ENCODE measurements at places on chromosomes 5 and 9. TPM values are rescaled to one million over a fixed set of nuclear protein-coding genes. Genes with fewer than 3 reads are reported as not detected.
A peak's percentile ranks its signal among the peaks of the same experiment; 100 is the strongest.

DNA sequence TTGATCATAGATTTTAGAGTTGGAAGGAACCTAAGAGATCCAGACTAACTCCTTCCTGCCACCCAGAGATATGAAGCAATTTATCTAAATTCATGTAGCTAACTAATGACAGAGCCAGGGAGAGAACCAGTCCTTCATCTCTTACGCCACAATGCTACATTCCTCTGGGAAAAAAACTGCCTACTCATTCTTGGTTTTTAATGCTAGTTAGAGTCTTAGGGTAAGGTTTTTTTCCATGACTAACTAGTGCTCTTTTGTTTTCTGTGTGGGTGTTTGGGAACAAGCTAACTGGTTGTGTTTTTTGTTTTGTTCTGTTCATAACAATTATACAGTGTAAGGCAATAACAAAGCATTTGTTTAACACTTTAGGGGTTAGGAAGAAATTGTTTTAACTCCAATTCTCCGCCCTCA is 52.4 kb downstream of the SLC44A1 start:
- DNase-seq = peak; percentile 97

DNA sequence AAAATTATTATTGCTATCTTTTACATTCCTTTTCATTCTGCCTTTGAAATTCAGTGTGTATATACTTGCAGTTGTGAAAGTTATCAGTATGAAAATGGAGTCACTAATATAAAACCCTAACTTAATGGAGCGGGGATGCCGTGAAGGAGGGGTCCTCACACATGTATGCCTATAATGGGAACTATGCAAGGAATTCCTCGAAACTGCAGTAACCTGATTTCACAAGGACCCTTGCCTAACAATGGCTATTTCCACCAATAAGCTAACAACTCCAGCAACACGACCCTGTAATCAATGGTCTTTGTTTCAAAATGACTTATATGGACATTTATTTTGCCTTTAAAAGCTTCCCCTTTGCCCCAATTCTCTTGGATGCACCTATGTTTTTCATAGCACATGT is 12.6 kb upstream of the MLLT3 start:
- DNase-seq = no peak

Gene IARS1
- 377 TPM for total RNA-seq

DNA sequence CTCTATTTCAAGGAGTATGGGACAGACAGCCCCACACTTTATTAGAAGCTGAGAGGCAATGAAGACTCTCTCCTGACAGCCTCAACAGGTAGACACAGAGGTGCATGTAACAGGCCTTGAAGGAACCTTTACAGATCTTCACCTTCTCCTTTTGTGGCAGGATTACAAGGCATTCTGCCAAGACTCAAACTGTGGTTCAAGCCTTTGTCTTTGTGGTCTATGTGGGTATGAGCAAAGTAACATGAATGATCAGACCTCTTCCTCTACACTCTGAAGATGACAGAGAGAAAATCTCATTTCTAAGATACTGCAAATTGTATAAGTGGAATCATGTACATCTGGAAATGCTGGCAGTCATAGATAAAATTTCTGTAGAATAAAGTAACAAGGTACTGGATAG is 346.9 kb downstream of the CDH9 start:
- no peak for DNase-seq

GRCh38 chr9:114798780-114799427 is 6.9 kb downstream of the TNFSF15 start:
- peak; percentile 67 for DNase-seq

Gene ANKRD18A
- under 0.01 TPM for total RNA-seq

DNA sequence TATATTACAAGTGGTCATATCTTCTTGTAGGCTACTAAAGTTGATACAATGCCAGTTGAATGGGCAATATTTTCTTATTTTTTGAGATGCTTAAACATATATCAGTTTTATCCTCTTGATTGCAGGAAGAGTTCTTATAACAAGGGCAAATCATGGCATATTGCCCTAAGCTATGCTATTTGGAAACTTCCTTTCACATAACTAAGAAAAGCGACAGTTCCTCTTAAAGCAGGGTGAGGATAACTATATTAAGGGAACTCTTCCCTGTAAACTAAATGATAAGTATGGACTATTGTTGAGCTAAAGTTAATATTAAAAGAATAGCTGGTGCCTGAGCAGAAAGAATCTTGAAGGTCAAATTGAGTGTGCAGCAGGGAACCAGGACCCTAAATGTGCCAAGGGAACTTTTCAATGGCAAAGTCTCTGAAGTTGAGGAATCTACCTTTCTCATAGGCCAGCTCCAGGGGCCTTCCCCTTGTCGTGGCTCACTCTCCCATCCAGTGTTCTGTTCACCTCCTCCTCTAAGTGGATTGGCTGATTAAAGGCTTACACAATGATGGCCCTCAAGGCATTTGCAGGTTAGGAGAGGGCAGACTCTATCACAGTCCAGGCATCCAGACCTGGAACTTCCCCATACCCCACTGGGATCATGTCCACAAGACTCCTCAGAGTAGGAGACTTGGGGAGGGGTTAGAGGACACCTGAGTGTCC is 26.8 kb downstream of the FYB1 start:
- DNase-seq = no peak

Gene PALM2AKAP2
- total RNA-seq = 24.5 TPM

All from fibroblast of villous mesenchyme (primary cell).